ENCODE measurements at places on chromosomes 11 and 22.
A peak's percentile ranks its signal among the peaks of the same experiment; 100 is the strongest.

GRCh38 chr22:46408568-46409506 is 73.3 kb downstream of the TRMU start:
- DNase-seq: no peak

DNA sequence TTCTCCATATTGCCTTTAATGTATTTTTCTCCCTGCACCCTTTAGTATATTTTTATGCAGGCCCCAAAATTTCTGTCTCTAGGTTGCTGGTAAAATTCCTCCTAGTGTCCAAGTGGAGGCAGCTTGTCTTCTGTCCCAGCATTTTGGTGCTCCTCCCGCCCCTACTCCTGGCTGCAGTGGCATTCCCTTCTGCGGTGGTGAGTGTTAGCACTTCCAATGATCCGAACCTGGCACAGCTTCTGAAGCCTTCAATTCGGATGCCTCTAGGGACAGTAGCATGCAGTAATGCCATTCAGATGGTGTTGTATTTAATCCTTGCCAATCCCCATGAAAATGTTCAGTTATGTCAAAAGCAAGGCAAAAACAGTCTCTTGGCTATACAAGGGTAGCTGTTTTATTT is 5.9 kb downstream of the YWHAH start:
- DNase-seq: no peak

GRCh38 chr11:23502826-23503225 is 642.6 kb upstream of the CCDC179 start:
- DNase-seq: no peak

DNA sequence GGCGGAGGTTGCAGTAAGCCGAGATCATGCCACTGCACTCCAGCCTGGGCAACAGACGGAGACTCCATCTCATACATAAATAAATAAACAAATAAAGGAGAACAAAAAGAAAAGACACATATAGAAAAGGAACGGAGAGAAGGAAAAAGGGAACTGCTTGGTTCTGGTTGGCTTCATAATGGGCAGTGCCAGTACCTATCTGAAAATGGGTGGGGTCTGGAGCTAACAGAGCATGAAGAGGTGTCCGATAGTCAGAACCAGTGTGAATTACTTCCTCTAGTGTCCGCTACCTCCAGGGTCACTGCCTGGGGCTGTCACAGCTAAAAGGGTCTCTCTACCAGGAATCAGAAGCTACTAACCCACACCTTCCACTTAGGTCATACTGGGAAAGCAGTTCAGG is 27.2 kb upstream of the TTC28 start:
- no peak for DNase-seq

DNA sequence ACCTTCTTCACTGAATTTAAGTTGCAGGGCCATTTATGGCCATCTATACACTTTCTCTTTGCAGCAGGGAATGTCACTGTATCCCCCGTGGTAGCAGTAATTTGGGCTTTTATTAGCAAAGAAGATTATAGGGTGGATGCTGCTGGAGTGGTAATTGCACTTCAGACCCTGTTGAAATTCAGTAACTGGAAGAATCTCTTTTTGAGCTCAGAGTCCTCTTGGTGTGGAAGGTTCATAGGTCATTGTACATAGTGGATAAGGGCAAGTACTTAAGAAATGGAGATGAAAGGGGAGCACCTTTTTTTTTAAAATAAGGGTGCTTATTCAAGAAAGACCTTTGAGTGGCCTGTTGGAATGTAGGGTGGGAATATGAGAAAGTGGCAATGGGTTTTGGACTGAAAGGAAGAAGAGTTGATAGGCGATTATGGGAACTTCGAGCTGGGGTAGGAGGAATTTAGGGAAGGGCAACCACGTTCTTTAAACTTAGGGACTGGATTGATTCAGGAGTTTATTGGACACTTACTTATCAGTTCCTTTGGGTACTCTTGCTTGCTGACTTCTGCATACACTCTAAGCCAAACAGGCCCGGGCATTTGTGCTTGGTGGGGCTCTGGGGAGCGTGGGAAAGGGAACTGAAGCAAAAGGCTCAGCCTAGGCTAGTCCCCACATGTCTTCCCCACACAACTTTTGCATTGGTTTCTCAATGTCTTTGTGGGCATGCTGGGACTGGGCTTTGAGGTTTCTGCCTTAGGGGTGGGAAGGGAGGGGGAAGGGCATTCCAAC is 26.5 kb downstream of the CTNND1 start:
- no peak for DNase-seq

DNA sequence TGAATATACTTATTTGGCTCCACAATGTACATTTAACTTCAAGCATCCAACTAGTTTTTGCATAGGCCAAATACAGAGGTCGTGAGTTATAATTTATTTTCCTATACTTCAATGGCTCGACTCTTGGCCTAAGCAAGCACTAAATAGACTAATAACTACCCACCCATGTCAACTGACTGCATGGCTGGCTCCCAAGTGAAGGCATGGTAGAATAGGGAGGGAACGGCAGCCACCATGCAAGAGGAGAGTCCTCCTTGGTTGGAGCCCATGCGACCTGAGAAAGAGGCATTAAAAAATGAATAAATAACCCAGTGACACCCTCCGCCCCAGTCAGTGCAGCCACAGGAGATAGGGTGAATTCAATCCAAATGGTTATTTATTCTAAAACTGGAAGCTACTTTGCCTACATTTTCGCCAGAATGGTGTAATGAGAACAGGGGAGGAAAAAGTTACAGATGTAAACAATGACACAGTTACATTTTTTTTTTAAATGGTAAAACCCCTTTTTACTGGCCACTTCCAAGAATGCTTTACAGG is 4.9 kb downstream of the GNG3 start:
- no peak for DNase-seq

- no peak for DNase-seq
These were observed 341.9 kb upstream of the B3GAT1 start for GRCh38 chr11:134753771-134754520.

- no peak for DNase-seq
These were observed 16.6 kb downstream of the APIP start for GRCh38 chr11:34899633-34900016.

GRCh38 chr22:40366068-40366467 is 4.3 kb upstream of the SGSM3 start:
- no peak for DNase-seq

DNA sequence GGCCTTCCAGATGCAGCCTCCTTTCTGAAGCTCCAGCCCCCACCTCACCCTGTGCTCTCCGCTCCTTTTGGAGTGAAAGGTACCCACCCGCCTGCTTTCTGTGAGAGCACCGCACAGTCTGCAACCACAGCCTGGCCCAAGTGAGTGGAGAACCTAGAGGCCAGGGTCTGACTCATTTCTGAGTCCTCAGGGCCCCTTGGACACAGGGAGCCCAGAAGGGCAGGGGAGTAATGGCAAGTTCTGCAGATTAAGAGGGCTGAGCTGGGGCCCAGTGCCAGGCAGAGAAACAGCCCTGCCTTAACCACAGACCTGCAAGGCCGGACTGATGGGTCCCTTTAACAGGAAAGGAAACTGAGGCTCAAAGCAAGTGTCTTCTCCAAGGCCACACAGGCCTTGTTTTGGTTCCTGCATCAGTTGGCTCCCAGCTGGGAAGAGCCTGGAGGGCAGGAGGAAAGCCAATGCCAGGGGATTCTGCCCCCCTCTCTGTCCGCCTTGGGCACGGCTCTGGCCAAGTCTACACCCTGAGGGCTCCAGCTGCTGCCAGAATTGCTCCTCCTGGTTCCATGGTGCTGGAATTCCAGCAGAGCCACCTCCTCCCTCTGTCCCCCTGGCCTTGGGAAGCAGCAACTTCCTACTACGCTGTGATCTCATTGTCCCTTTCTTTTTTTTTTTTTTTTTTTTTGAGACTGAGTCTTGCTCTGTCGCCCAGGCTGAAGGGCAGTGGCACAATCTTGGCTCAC is 55.1 kb downstream of the CYTH4 start:
- DNase-seq: no peak

- peak; percentile 80 for DNase-seq
These were observed 5.2 kb downstream of the LMNTD2 start for GRCh38 chr11:555227-555779.

- DNase-seq: no peak
These were observed 62.2 kb upstream of the FDX1 start for GRCh38 chr11:110367571-110367970.
